Naive thymus-derived CD8-positive, alpha-beta T cell (primary cell): ENCODE measurements at places on chromosomes 5 and 9.

DNA sequence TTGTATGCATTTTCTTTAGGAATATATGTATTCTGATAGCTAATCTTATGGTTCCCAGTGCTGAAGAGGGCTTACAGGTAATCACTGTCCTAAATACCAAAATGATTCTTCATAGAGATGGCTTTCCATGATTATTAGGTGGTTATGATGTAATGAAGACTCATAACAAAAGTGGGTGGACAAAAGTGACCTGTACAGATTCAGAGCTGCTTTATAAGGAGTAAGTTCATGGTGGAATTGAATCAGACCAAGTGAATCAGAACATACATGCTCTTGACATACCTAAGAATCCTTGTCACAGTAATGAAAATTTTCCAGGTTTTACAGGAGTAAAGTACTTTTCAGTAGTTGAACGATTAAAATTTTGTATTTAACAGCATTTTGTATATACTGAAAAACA is 105.6 kb downstream of the NIPBL start:
- DNase-seq: no peak

GRCh38 chr9:38619556-38620447 is 594 bp downstream of the ANKRD18A start:
- peak; percentile 6 for DNase-seq

- DNase-seq: no peak
Measured at GRCh38 chr5:177610770-177611445, 11.0 kb downstream of the B4GALT7 start.

GRCh38 chr9:92384375-92384774 is 20.0 kb downstream of the OGN start:
- DNase-seq: no peak

GRCh38 chr5:174111287-174111973 is 65.9 kb downstream of the NSG2 start:
- no peak for DNase-seq
